AG10803 (cell line): ENCODE measurements at places on chromosomes 6 and 20.

DNA sequence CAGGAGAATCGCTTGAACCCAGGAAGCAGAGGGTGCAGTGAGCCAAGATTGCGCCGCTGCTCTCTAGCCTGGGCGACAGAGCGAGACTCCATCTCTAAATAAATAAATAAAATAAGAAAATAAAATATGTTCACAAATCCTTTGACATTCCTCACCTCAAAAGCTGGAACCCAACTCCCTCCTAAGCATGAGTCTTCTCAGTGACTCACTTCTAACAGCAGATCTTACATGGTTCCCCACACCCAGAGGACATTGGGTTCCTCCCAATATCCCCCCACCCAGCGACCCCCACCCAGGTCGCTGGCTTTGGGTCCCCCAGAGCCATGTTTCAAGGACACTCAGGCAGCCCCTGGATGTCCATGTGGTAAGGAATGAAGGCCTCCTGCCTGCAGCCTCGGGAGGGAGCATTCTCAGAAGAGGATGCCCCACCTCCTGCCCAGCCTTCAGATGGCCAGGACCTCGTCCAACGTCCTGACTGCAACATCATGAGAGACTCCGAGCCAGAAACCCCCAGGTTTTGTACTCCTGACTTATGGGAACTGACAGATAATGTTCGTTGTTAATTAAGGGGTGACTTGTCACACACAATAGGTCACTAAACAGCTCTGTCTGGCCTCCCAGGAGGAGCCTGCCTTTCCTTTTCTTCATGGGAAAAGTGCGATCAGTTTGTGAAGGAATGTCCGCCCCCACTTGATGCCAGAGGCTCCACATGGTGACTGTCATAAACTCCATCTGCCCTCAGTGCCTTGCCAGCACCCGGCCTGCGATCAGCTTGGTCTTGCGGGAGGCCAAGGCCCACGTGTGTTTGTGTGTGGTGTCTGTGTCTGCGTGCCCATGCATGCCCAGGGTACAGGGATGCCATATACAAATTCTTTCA is 10.1 kb upstream of the GMEB2 start:
- peak; percentile 32 for DNase-seq

DNA sequence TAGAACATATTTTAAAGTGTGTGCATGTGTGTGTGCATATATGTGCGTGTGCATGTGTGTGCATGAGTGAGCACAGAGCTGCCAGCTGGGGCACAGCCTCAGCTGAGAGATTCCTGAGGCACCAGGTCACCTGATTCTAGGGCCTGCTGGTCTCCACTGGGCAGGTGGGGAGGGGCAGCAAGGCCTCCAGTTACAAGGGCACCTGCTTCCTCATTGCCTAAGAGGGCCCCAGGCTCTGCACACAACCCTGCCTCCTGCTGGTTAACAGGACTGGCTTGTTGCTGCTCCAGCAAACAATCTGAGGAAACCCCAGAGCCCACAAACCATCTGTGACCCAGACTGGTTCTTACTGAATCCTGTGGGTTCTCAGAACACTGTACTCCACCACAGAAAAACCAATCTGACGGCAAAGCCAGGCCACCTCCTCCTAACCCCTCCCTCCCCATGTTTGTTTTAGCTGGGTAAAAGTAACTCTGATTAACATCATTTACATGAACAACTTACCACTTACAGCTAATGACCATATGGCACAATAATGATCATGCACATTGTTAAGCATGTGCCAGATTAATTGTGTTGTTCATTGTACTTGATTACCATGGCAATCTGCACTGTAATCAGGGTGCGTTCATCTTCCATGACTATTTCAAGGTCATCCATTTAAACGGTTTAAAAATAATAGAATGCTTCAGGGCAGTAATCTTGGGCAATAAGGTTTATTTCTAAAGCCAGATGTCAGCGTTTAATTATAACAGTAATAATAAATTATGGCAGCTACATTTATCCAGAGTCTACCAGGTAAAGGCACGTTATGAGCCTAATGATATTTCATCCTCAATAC is 23.1 kb upstream of the UBE2J1 start:
- no peak for DNase-seq

GRCh38 chr6:134830194-134830593 is 119.7 kb downstream of the ALDH8A1 start:
- peak; percentile 51 for DNase-seq

GRCh38 chr6:100261486-100261885 is 203.2 kb downstream of the SIM1 start:
- DNase-seq, result no peak

GRCh38 chr6:11085758-11086435 is 7.7 kb upstream of the SMIM13 start:
- DNase-seq, result peak; percentile 70

DNA sequence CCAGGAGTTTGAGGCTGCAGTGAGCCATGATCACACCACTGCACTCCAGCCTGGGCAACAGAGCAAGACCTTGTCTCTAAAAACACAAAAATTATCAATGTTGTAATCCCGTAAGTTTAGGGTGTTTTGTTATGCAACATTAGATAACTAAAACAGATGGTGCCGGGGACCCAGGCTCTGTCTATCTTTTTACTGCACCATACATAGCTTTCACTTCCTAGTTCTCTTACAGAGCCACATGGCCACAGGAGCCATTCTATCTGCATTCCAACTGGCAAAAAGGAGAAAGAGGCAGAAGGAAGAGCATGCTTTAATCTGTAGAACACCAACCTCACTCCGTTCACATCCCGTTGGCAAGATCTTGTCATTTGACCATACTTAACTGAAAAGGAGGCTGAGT is 5.4 kb upstream of the TCF15 start:
- no peak for DNase-seq
